ENCODE measurements at places on chromosomes 3 and 15.
A peak's percentile ranks its signal among the peaks of the same experiment; 100 is the strongest.

DNA sequence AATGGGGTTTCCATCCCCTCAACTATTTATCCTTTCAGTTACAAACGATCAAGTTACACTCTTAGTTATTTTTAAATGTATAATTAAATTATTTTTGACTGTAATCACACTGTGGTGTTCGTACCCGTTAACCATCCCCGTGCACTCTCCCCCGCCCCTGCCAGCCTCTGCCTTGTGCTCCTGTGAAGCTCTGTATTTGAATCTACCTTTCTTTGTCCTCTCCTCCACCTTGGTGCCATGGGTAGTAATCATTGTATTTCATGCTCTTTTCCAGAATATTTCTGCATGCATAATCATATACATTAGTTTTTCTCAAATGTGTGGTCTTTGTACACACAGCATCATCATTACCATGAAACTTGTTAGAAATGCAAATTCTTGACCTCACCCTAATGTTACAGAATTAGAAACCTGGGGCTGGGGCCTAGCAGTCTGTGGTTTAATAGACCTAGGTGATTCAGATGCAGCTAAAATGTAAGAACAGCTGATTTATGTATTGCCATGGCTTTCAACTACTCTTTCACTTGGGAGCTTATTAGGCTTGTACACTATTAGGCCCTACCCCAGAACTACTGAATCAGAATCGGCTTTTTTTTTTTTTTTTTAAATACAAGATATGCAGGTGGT is 91.5 kb downstream of the STT3B start:
- DNase-seq, result no peak

- no peak for DNase-seq
Observed at GRCh38 chr15:79981831-79982455, 10.9 kb upstream of the BCL2A1 start.

DNA sequence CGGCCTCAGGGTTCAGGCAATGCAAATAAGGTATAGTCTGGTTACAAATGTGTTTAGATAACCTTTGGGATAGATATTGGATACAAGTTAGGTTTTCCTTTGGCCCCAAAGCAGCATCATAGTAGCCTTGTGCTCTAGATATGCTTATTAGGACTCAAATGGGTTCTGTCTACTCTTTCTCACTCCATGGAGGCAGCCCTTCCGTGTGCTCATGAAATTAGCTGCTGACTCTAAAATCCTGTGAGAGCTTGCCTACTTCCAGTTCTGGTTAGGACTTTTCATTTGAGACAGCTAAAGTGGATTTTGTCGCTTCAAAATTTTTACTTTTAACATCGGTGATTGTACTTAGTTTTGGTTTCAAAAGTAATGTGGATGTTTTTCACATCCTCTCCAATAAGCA is 1.6 kb downstream of the CDV3 start:
- no peak for DNase-seq

- peak; percentile 36 for DNase-seq
Observed at GRCh38 chr15:55742927-55743728, at the start of gene PRTG. Gene PRTG, minus strand, starts transcription at chr15:55743152. Its CDS starts 221 bp downstream, at chr15:55742931.

GRCh38 chr3:129382366-129382765 is 46.1 kb downstream of the EFCAB12 start:
- DNase-seq, result no peak

Data from C1 segment of cervical spinal cord (tissue), 14 donors.